ENCODE measurements at places on chromosomes 1 and 21. TPM values are rescaled to one million over a fixed set of nuclear protein-coding genes. Genes with fewer than 3 reads are reported as not detected.

FAM72D gene
- total RNA-seq, result 3.2 TPM

CALML6 gene
- not detected for total RNA-seq

TSSK3 gene
- under 0.01 TPM for total RNA-seq

MTR gene
- 12.6 TPM for total RNA-seq

PTPRU gene
- total RNA-seq, result 29.1 TPM

PADI6 gene
- not detected for total RNA-seq

PLD5 gene
- under 0.01 TPM for total RNA-seq

B3GALNT2 gene
- total RNA-seq, result 16.5 TPM

H3-3A gene
- 245 TPM for total RNA-seq

RNF2 gene
- total RNA-seq, result 12.3 TPM

GBP6 gene
- not detected for total RNA-seq

FCER1G gene
- total RNA-seq, result not detected

NDUFV3 gene
- total RNA-seq, result 33.3 TPM

EFNA1 gene
- total RNA-seq, result 0.89 TPM

GPR25 gene
- not detected for total RNA-seq

LCE2A gene
- not detected for total RNA-seq

PCBP3 gene
- 5.2 TPM for total RNA-seq

ADORA1 gene
- under 0.01 TPM for total RNA-seq

TRABD2B gene
- not detected for total RNA-seq

SYTL1 gene
- total RNA-seq, result 0.89 TPM

SLC26A9 gene
- total RNA-seq, result not detected

HMCN1 gene
- 0.15 TPM for total RNA-seq

LRRIQ3 gene
- total RNA-seq, result 0.17 TPM

LCE1D gene
- total RNA-seq, result not detected

KRTAP11-1 gene
- total RNA-seq, result not detected

FYB2 gene
- total RNA-seq, result not detected

CFAP107 gene
- not detected for total RNA-seq

SPRR1B gene
- total RNA-seq, result not detected

DMBX1 gene
- not detected for total RNA-seq

COL11A1 gene
- total RNA-seq, result 8.8 TPM

CLDN19 gene
- not detected for total RNA-seq

SPRR2B gene
- total RNA-seq, result not detected

MPZ gene
- 1.3 TPM for total RNA-seq

C1QB gene
- total RNA-seq, result not detected

NTMT2 gene
- not detected for total RNA-seq

AIRE gene
- total RNA-seq, result not detected

MEX3A gene
- total RNA-seq, result 5.1 TPM

ZNF648 gene
- total RNA-seq, result not detected

KANK4 gene
- not detected for total RNA-seq

LAMC1 gene
- 101 TPM for total RNA-seq

SMCP gene
- total RNA-seq, result not detected

OLIG1 gene
- total RNA-seq, result not detected

DIRAS3 gene
- 3.2 TPM for total RNA-seq

SMPDL3B gene
- not detected for total RNA-seq

CD34 gene
- not detected for total RNA-seq

CACHD1 gene
- total RNA-seq, result 2.4 TPM

BATF3 gene
- 1.8 TPM for total RNA-seq

ACTL8 gene
- 0.30 TPM for total RNA-seq

SPRR5 gene
- not detected for total RNA-seq

LCE2B gene
- total RNA-seq, result not detected

Measured in bronchus fibroblast of lung (primary cell).